ENCODE measurements at places on chromosomes 3 and 15.

GRCh38 chr3:21534462-21534861 lies 216.5 kb downstream of the ZNF385D start:
- DNase-seq: no peak

DNA sequence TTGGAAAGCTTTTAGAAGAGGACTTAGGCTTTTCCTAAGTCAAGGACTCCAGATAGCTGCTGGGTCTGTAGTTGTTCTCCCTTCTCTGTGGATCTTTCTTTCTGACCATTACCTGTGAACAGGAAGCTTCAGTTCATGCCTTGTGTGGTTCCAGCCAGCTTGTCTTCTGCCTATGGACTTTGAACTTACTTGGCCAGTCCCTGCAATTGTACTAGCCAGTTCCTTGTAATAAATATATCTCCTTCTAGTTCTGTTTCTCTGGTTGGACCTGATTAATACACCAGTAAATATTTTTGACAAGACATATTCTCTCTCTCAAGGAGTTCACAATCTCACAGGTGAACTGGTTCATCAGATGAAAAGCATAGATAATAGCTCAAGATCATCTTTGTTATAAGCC lies 341.3 kb upstream of the DPPA4 start:
- DNase-seq: no peak

DNA sequence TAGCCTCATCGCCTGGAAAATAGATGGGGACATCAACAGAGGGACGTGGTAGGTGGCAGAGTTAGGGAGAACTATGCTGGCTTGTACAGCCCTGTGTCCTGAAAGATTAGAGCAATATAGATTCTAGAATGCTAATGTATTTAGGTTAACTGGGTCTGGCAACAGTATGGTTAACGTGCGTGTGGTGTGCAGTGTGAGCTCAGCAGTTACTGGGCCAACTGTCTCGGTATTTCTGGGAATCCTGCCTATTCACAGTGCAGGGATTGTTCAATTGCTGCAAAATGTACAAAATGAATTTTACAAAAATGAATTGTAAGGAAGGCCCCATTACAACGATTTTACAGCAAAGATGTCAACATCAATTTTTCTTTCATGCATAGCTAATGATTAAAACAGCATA lies 20.6 kb downstream of the MEIS2 start:
- no peak for DNase-seq

DNA sequence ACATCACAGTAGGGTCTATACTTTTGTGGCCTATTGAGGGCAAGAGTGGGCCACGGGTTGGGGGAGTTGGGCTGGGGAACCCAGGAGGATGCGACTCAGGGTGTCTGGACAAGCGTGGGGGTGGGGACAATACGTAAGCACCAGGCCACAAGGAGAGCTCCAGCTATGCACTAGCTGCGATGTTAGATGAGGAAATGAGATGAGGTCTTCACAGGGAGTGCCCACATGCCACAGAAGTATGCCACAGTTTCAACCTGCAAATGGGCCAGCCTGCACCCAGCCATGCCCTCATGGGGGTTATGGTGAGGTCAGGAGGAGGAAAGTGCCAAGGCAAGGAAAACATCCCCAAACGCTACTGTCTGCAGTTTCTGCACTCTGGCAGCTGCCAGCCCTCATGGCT lies 30.5 kb downstream of the CACNA2D2 start:
- no peak for DNase-seq

- DNase-seq: no peak
Measured at GRCh38 chr3:9862391-9863057, 17.5 kb downstream of the CIDEC start.

DNA sequence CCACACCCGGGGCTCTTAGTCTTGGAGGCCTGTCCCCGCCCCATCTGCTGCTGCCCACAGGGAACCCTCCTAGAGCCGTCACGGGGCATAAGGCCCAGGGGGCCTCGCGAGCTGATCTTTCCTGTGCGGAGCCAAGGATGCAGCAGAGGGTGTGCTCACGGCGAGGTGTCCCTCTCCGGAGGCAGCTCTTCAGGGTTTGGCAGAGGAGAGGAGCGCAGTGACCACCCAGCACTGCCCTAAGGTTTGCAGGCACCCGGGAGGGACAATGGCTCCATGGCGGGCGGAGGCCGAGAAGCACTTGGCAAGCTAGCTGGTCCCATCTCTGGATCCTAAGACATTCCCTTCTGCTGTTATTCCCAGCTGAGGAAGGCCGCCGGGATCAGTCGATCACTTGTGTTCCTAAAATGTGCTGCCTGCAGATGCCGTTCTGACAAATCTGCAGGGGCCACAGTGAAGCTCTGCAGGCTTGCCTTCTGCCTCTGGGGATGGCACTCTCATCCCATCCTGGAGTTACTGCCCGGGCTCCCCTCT lies 47.4 kb upstream of the PCSK6 start:
- no peak for DNase-seq

Measured in stimulated activated CD4-positive, alpha-beta T cell treated with anti-CD3 and anti-CD28 coated beads, TNF-alpha, amount 100 ng/mL, for 48 hours (primary cell).